Renal cortex interstitium (tissue), 15 donors: ENCODE measurements at places on chromosomes 1 and 21.

GRCh38 chr21:46227811-46228344 lies 696 bp downstream of the LSS start:
- no peak for DNase-seq

GRCh38 chr21:17667256-17667655 lies 54.6 kb upstream of the BTG3 start:
- no peak for DNase-seq

DNA sequence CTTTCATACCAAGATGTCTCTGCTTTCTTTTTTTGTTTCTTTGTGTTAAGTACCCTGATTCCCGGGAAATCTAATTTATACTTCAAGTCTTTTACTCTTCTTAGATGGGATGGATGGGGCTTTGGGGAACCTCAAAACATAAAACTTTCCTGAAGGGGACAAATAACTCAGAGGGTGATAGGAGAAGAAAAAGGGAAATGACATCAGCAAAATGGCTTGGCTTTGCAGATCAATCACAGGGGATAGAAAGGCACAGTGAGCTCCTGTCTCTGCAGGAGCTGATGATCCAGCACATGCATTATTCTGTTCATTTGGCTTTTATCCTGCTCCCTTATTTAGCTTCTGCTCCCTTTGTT lies 1.4 kb upstream of the CA14 start:
- no peak for DNase-seq

GRCh38 chr1:37861151-37861550 lies 1.8 kb upstream of the MTF1 start:
- DNase-seq: no peak

DNA sequence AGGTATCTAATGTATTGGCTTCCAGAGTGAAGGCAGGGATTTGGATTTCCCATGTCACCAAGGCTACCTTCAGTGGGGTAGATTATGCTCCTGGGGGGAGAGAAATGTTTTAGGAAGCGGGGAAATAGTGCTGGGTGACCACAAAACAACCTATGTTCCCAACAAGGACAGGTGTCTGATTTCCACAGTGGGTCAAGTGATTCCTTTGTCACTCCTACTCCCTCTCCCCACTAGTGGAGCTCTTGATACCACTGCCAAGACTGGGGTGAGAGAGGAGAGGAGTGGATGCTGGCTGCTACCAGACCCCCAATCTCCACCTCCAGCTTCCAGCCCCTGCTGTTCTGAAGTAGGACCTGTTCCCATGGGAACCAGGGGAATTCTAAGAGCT lies 104.3 kb upstream of the FAM78B start:
- no peak for DNase-seq

DNA sequence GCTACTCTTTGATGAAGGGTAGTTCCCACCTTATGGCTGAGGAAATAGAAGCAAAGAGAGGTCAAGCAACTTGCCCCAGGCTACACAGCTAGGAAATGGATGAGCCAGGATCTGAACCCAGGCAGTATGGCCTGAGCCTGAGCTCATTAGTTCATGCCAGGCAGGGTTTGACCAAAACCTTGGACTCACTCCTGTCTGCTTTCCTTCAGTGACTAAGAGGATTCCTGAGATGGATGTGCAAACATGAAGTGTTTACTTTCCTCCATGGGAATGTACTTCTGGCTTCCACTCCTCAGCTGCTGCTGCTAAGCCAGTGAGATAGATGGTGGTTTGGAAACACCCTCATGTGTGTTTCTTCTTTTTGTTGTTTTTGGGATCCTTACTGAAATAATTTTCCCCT lies 35.1 kb upstream of the ERRFI1 start:
- no peak for DNase-seq

GRCh38 chr1:56849750-56850149 lies 4.8 kb upstream of the C8A start:
- DNase-seq: no peak

DNA sequence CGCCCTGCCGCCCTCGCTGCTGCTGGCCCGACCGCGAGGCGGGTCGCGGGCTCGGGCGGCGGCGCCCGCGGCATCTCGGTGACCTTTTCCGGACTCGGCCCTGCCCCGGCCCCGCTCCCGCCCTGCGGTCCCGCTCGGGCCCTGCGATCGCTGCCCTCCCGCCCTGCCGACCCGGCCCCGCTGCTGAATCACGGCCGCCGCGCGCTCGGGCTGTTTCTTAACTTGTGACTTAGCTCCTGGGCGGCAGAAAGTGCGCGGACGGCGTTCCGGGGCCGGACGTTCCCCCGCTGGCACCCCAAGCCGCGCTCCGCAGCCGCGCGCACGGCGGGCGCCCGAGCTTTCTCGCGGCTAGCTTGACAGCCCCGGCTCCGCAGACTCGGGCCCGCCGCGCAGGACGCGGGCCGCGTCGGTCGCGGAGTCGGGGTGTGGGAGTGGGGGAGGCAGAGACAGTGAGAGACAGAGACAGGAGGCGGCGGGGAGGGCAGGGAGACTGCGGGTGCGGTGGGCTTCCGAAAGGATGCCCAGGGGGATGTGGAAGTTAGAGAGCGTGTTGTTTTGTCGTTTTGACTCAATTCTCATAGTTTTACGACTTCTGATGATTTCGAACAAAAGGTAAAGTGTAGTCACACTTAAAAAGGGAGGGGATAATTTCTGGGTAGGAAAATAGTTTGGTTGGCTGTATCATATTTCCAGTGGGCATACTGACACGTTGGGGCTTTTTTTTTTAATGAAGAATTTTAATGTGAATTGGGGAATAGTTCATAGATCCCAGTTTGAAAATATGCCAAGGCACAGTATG lies 49.8 kb downstream of the PRDM2 start:
- DNase-seq: no peak

- no peak for DNase-seq
Measured at GRCh38 chr21:29144736-29145353, 14.4 kb downstream of the MAP3K7CL start.

DNA sequence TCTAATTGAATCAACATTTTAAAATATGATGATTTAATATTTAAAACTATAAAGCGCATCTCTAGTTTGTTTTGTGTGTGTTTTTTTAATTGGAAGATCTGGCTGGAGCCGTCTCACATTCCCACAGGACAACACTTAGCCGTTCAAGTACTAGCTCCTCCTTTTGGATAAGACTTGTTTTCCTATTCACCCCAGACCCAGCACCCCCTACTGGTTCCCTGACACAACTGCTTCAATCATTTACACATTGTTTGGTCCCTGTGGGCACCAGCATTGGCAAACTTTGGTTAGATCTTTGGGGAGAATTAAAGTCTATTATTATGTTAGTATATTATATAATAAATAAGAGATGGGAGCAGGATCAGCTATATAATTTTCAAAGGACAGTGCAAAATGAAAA lies 34.5 kb downstream of the TYW3 start:
- no peak for DNase-seq

DNA sequence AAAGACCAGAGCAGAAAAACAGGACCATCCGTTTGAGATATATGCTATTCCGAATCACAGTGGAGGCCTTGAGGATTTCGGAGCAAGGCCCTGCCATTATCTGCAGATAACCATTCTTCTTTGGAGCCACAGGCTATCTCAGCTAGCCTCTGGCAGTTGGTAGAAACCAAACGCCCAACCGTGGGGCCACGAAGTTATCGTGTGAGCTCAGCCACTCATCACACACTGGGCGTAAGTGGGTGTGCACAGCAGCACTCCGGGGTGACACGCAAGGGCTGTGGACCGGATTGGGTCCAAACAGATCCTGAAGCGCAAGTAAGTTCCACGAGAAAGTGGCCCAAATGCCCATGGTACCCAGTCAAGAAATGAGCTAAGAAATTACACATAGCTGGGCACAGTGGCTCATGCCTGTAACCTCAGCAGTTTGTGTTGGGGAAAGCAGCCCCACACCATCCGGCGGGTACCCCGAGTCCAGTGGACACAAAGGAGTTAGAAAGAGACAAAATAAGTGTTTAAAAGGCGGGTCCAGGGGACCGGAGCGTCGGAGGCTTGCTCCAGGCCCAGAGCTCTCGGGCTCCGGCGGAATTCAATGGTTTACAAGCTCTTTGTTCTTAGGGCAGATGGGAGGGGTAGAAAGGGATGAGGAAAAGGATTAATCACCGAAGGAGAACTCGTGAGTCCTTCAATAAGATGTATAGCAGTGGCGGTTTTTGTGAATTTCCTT lies 130.6 kb downstream of the LIPI start:
- no peak for DNase-seq

- DNase-seq: no peak
Measured at GRCh38 chr1:31839662-31840343, 24.0 kb upstream of the SPOCD1 start.

DNA sequence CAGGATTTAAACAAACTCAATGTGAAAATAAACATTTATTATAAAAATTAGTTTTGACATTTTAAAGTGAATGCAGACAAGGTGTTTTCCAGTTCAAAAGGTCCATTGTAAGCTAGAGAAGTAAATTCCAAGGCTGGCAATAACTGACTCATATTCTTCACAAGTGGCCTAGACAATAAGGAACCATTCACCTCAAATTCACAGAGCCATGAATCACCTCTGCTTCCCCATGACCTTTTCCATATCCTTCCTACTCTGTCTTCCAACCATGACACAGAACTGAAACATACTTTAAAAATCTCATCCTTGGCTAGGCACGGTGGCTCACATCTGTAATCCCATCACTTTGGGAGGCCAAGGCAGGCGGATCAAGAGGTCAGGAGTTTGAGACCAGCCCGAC lies 24.8 kb downstream of the F11R start:
- no peak for DNase-seq

GRCh38 chr1:185312361-185313138 lies 4.5 kb downstream of the IVNS1ABP start:
- DNase-seq: no peak

DNA sequence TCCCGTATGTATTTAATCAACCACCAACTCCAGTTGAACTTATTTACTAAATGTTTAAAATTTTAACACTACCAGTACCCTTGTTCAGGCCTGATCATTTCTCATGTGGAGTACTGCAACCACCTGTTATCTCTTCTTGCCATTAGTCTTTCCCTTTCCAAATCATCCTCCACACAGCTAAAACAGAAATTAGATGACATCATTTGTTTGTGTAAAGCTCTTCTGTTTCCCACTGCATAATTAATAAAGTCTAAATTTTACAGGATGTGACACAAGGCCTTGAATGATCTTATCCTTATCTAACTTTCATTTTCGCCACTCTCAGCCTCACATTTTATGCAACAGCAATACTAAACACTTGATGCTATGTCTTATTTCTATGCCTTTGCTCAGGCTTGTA lies 24.4 kb downstream of the GDAP2 start:
- no peak for DNase-seq

- DNase-seq: no peak
Measured at GRCh38 chr1:8889103-8889846, 10.8 kb upstream of the ENO1 start.

DNA sequence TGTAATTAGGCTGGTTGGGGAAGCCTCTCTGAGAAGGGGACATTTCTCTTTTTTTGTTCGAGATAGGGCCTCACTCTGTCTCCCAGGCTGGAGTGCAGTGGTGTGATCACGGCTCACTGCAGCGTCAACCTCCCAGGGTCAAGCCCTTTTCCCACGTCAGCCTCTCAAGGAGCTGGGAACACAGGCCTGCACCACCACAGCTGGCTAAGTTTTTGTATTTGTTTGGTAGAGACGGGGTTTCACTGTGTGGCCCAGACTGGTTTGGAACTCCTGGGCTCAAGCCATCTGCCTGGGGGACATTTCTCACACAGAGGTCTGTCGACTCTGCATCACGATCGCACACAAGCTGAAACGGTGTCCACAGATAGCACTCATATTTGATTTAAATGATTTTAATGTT lies 39.7 kb downstream of the HUNK start:
- DNase-seq: no peak

DNA sequence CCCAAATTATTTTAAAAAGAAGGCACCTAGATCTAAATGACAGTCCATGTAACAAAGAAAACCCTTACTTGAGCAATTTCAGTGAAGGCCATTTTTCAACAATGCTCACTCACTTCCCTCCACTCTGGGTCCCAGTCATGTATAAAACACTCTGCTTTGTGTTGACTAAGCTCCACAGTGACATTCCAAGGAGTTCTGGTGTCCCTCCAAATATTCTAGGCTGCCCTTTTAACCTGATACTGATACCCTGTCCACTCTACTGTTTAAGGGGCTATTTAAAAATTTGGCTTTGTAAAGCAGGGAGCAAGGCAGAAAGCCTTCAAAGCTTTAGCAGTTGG lies 73.6 kb downstream of the GNG12 start:
- DNase-seq: no peak

- no peak for DNase-seq
Measured at GRCh38 chr21:39006571-39007311, 176.5 kb downstream of the PSMG1 start.
